ENCODE measurements at places on chromosomes 13 and 19.

- no peak for DNase-seq
- H3K4me3 ChIP-seq, result no peak overlapping the region
- no peaks in the 10 kb centered on the region for H3K27me3 ChIP-seq
- H3K36me3 ChIP-seq, result no peaks in the 10 kb centered on the region
- H3K27ac ChIP-seq, result no peak overlapping the region
- H3K4me1 ChIP-seq, result no peaks in the 10 kb centered on the region
These were observed 545.2 kb downstream of the IRS2 start for GRCh38 chr13:109241160-109241559.

DNA sequence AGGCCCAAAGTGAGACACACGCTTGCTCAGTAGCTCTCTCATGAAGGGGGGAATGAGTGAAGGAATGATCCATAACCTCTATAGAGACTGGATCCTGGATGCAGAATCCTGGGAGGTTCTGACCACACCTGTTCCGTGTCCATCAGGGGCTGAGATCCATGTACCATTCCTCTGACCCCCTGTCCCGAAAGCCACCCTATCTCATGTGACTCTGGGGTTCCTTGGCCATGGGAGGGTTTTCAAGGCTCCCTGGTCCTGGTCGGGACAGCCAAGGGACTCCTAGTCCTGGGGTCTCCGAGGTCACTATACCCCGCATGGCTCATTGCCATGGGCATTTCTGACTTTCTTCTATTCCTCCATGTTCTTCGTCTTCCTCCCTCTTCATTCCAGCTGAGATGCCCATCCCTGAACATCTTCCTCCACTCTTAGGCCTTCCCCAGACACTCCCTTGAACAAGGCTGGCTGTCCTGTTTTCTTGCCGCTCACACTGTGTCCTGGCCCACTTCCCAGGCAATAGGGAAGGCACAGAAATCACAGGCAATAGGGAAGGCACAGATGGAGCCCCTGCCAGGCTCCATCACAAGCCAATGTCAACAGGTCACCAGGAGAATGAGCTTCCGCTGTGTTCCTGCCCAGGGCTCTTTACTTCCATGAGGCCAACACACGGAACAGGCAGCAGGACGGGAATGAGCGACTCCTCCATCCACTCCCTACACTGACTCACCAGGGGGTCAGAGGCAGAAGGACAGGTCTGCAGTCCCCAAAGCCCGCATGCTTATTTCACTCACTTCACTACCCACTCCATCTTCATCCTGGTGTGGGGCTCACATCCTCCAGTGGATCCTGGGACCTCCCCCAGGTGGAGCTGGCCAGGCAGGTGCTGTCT is 3.2 kb downstream of the CEACAM5 start:
- H3K4me3 ChIP-seq, result no peak overlapping the region
- peaks cover 7% of the 10 kb centered on the region for H3K4me1 ChIP-seq
- DNase-seq, result no peak
- H3K27ac ChIP-seq, result no peak overlapping the region
- H3K36me3 ChIP-seq, result no peaks in the 10 kb centered on the region
- peaks cover 47% of the 10 kb centered on the region for H3K27me3 ChIP-seq

GRCh38 chr13:100875392-100876043 is 200.9 kb upstream of the TMTC4 start:
- H3K36me3 ChIP-seq, result no peaks in the 10 kb centered on the region
- H3K4me3 ChIP-seq, result no peak overlapping the region
- no peak overlapping the region for H3K27ac ChIP-seq
- DNase-seq, result no peak

DNA sequence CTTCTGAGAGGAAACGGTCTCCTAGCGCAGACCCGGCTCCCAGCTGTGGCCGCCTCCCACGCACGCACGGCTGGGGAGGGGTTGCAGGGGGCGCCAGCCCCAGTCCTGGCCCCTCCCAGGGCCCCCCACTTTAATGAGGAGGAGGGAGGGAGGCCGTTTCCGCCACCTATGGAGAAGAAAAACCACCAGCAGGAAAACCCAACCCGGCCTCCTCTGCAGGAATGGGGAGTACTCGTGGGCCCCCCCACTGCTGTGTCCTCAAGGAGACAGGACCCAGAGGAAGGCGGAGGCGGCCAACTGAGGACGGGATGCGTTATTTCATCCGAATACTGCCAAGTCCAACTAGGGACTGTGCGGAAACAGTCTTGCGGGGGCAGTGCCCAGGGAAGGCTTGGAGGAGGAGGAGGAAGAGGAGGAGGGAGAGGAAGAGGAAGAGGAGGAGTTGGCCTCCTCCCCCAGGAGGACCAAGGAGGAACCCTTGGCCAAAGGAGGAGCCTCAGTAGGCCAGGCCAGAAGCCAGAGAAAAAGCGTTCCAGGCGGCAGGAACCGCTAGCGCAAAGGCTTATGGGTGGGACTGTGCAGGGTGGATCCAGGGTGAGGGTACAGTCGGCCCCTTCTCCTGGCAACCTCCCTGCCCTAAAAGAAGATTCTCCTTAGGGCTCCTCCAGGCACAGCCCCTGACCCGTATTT is 3.9 kb upstream of the SSBP4 start:
- H3K27ac ChIP-seq, result no peak overlapping the region
- peaks cover 64% of the 10 kb centered on the region for H3K4me1 ChIP-seq
- H3K36me3 ChIP-seq, result no peaks in the 10 kb centered on the region

DNA sequence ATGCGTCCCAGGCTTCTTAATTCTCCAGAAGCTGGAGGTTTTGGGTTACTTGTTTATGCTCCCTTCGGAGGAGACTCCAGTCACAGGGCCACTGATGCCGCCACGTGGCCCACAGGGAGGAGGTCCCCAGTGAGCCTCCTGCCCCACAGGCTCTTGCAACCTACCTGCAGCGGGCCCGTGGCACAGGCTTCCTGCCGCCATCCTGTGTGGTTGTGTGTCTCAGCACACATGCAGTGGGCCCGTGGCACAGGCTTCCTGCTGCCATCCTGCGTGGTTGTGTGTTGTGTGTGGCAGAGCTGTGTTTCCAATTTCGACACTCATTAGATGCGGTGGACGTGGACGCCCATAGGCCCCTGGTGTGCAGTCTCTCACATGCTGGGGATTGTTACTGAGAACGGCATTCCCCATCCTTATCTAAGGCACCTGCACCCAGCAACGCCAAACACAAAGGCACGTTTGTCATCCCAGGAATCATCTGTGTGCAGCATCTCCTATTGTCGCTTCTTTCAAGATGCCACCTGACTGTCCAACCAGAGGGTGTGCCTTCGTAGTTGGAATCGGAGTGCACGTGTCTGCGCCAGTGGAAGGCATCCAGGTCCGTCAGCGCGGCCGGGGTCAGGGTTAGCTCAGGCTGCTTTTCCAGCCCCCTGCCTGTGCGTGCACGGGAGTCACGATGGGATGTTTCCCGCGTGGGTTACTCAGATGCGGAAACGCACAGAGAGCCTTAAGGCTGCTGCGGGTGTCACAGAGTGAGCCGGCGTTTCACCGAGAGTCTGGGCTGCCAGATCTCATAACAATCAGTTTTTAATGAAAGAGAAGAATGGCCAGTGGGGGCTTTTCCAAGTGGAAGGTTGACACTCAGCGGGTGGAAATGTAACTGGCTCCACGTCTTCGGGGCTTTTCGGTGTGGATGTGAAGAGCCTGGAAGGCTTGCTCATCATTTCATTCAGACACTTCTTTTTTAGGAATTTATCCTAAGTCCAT is 119.8 kb downstream of the ATP11A start:
- no peaks in the 10 kb centered on the region for H3K27me3 ChIP-seq
- no peak overlapping the region for H3K27ac ChIP-seq
- no peaks in the 10 kb centered on the region for H3K4me1 ChIP-seq
- H3K4me3 ChIP-seq, result no peak overlapping the region
- no peak for DNase-seq

- no peaks in the 10 kb centered on the region for H3K36me3 ChIP-seq
- no peak overlapping the region for H3K4me3 ChIP-seq
- H3K27me3 ChIP-seq, result no peaks in the 10 kb centered on the region
- no peak overlapping the region for H3K27ac ChIP-seq
- DNase-seq, result no peak
- no peaks in the 10 kb centered on the region for H3K4me1 ChIP-seq
These were observed 849.4 kb upstream of the MIR17HG start for GRCh38 chr13:90498096-90498495.

GRCh38 chr13:26022538-26023292 is 29.1 kb downstream of the SHISA2 start:
- DNase-seq, result no peak
- H3K27me3 ChIP-seq, result peaks cover 20% of the 10 kb centered on the region
- no peaks in the 10 kb centered on the region for H3K36me3 ChIP-seq
- H3K27ac ChIP-seq, result no peak overlapping the region
- peaks cover 2% of the 10 kb centered on the region for H3K4me1 ChIP-seq

DNA sequence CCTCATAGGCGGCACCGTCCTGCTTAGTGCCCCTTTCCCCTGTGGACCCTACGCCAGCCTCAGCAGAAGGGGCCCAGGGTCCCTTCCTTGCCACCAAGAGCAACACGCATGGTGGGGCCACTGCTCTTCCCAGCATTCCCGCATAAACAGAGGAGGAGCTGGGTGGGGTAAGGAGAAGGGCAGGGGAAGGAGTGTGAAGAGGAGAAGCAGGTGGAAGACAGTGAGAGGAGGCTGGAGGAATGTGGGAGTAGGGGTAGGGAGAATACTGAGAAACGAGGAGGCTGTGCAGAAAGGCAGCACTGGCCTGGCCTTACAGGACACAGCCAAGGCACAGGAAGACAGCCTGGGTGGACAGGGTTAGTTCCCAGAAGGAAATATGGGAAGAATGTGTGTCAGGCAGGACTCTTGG is 43.9 kb downstream of the ZNF331 start:
- no peak overlapping the region for H3K4me3 ChIP-seq
- H3K4me1 ChIP-seq, result no peaks in the 10 kb centered on the region
- no peak overlapping the region for H3K27ac ChIP-seq
- peaks cover 50% of the 10 kb centered on the region for H3K36me3 ChIP-seq
